Cerebellum (tissue), 4 donors: ENCODE measurements at places on chromosomes 16 and 17.

DNA sequence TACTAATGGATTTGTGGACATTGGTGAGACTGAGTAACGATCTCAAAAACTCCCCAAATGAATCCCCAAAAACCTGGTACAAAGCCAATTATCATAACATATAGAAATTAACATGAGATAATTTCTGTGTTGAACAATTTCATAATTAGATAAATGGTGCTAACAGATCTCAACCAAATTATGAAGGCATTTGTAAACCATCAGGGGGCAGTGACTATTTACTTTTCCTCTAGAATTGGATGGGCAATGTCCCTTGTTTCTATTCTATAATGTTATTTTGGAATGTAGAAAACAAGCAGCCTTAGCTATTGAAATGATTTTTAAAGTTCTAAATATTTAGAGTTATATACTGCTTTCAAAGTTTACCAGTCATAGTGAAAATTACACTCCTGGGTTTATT, 57.8 kb downstream of the MYH10 start:
- no peak for DNase-seq

DNA sequence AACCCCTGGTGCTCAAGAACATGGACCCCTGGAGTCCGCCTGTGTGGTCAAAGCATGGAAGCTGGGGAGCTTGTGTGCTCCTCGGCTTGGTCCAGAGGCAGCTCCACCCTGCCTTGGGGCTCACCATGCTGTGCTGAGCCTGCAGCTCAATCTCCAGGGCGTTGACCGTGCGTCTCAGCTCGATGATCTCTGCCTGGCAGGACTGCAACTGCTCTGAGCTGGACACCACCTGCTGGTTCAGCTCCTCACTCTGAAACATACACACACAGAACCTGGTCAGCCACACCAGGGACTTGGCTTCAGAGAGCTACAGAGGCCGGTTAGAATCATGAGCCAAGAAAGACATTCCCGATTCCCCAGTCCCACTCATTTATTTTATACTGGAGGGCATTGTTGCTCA, 2.7 kb downstream of the KRT35 start:
- no peak for DNase-seq

DNA sequence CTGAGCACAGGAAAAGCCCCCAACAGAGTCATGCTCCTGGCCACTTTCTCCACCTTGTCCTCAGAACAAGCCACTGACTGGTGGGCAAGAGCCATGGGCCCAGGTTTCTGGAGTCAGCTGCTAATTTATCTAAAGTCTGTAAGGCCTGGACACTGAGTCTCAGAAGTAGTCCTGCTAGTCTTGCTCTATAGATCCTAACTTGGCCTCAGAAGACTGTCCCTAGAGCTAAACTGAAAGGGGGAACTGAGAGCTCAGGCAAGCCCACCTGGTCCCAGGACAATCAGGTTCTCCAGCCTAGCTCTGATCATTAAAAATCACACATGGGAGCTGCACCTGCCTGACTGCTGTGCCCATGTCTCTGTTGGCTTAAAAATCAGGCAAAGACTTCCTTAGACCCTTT, 485.8 kb downstream of the SLC39A11 start:
- DNase-seq: no peak

DNA sequence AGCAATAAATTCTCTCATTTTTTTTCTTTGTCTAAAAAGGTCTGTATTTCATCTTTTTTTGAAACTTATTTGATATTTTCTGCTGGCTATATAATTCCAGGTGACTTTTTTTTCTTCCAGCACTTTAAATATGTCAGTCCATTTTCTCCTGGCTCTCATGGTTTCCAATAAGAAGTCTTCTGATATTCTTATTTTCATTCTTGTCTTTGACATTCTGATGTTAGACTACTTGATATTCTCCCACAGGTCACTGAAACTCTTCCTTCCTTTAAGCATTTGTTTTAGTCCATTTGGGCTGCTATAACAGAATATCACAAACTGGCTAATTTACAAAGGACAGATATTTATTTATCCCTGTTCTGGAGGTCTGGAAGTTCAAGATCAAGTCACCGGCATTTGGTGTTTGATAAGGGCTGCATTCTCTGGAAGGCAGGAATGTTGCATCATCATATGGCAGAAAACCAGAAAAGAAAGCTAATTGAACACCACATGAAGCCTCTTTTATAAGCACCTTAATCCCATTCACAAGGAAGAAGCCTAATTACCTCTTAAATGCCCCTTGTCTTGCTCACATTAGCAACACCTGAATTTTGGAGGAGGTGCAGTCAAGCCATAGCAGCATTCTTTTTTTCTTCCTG, 242.1 kb upstream of the TNRC6C start:
- no peak for DNase-seq
